ENCODE measurements at places on chromosomes 5 and 9. TPM values are rescaled to one million over a fixed set of nuclear protein-coding genes. Genes with fewer than 3 reads are reported as not detected.

DNA sequence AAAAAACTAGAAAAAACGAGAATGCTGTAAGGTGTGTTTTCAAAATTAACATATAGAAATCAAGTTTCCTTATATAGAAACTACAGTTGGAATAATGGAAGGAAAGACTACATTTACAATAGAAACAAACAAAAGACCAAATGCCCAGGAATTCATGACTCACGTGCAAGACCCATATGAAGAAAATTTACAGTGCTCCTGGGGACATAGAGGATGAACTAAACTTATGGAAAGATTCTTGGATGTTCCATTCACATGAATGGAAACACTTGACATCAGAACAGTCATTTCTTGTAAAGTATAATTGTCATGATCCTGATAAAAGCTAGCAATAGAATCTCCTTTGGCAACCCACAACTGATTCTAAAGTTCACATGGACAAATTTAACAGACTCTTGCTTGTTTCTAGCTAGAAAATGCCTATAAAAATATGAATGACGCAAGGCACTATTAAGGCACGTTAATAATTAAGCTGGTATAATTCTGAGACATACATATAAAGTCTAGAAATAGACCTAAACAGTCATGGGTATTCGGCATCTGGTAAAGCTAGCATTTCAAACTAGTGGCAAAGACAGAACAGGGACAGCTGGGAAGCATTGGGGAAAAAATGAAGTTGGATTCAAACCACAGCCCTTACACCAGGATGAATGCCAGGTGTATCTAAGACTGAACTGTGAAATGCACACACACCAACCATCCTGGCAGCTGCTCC lies 5.1 kb upstream of the ZFP62 start:
- no peak for DNase-seq

- no peak for DNase-seq
Observed at GRCh38 chr5:127645300-127645726, 3.6 kb upstream of the CTXN3 start.

- DNase-seq: no peak
Observed at GRCh38 chr5:153618307-153618706, 127.8 kb downstream of the GRIA1 start.

GRCh38 chr5:99032234-99033013 lies 103.6 kb upstream of the CHD1 start:
- DNase-seq: no peak

GRCh38 chr9:31790720-31791119 lies 593.7 kb upstream of the ACO1 start:
- no peak for DNase-seq

- DNase-seq: no peak
Observed at GRCh38 chr5:95812074-95812471, 10.5 kb downstream of the GLRX start.

DNA sequence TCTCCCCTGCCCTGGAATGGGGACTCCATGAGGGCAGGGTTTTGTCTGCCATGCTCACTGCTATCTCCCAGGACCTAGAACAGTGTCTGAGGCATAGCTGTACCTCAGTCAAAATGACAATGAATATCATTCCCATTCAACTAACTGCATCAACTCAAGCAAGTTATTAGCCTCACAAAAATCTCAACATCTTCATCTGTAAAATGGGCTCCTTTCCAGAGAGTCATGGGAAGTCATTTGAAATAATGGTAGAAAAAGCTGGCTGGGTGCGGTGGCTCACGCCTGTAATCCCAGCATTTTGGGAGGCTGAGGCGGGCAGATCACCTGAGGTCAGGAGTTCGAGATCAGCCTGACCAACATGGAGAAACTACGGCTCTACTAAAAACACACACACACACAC lies 9.4 kb downstream of the SH2D3C start:
- no peak for DNase-seq

- DNase-seq: no peak
Observed at GRCh38 chr9:110332766-110333165, 4.9 kb downstream of the TXNDC8 start.

DNA sequence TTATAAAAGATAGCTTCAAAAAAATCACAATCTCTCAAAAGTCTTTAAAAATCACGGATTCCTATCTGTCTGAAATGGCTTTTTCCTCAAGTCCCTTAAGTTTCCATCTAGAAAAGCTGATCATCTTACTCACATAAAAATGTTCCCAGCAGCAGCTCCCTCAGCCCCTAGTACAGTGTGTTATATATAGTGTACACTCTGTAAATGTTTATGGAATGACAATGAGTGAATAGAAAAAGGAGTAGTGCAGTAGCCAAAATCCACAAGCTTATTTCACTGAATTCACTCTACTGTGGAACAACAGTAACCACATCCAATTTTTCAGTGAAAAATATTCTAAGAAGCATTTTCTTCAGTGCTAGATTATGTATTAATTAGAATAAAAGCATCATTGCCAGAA lies 609.4 kb downstream of the DTWD2 start:
- no peak for DNase-seq

DNA sequence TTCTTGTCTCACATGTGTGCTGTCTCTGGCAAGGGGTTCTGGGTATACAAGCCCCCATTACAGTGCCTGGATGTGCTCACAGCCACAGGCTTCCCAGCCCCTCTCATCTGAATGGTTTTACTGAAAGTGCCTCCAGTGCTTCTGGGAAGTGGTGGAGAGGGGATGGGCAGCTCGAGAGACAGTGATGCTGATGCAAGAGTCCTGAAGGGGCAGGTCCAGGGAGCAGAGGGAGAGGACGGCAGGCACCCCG lies 93.5 kb downstream of the PHF2 start:
- DNase-seq: peak; percentile 35

GRCh38 chr9:137168573-137168903 lies 1.3 kb downstream of the LRRC26 start:
- no peak for DNase-seq

DNA sequence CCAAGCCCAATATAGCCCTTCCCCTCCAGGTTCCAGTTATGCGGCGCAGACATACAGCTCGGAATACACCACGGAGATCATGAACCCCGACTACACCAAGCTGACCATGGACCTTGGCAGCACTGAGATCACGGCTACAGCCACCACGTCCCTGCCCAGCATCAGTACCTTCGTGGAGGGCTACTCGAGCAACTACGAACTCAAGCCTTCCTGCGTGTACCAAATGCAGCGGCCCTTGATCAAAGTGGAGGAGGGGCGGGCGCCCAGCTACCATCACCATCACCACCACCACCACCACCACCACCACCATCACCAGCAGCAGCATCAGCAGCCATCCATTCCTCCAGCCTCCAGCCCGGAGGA lies 6.3 kb downstream of the NR4A3 start:
- no peak for DNase-seq

GRCh38 chr9:112601636-112602035 lies 115.0 kb downstream of the KIAA1958 start:
- DNase-seq: no peak

PCDHB4 gene
- 1.3 TPM for total RNA-seq

GRM6 gene
- total RNA-seq: not detected

CTSL gene
- total RNA-seq: 116 TPM

SELENOP gene
- total RNA-seq: 149 TPM

SLC6A19 gene
- 0.05 TPM for total RNA-seq

AMBP gene
- total RNA-seq: not detected

Data from cardiac septum (tissue), 1 donor.